ENCODE measurements at places on chromosomes 16 and 17.
A peak's percentile ranks its signal among the peaks of the same experiment; 100 is the strongest.

DNA sequence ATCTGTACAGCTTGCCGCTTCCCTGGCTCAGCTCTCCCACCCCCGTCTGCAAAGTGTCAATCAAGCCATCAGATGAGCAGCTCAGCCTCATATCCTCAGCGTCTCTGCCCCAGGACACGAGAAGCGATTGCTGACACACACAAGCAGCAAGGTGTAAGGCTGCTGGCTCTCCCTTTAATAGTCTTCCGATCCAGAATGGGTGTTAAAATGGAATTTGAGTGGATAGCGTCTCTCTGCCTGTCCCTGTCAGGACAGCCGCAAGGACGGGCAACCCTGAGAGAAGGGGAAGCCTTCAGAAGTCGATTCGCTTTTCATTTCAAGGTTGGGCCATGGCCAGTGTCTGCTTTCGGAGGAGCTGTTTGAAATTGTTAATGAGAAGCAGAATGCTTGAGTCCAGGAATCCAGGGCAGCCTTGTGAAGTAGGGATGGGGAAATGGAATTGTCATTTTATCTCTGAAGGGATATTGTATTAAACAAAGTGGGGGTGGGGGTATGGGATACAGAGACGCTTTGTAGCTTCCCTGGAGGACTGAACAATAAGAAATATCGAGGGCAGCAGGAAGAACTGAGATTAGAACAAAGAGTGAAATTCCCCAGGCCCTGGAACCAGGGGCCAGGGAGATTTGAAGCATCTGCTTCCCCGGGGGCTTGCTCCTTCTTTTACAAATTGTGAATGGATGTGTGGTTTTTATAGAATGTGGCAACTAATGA, 4.7 kb upstream of the PIPOX start:
- DNase-seq: no peak

DNA sequence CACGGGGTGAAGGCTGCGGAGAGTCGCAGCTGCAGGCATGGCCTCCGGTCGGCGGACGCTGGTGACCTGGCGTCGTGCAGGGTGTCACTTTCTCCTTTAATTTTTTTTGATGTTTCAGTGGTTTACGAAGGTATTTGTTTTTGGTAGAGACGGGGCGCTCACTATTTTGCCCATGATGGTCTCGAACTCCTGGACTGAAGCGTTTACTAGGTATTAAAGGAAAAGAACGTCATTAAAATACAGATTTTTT, 17.1 kb downstream of the ZNF213 start:
- DNase-seq: peak; percentile 63

DNA sequence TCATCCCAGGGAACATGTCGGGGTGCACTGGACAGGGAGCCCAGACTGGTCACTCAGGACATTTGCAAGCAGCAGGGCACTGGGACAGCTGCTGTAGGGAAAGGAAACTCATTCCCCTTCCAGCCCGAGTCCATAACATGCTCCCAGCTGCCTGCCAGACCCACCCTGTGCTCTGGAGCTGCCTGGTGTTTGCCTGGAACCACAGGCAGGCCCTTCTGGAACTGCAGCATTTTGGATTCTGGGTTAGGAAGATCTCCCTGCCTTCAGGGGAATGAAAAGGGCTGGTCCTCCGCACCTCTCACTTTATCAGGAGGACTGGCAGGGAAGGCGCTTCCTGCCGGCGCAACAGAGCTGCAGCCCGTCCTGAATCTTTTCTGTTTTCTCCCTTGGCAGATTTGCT, 41.2 kb downstream of the MEAK7 start:
- no peak for DNase-seq

GRCh38 chr17:29294580-29294900, 592 bp upstream of the NUFIP2 start:
- DNase-seq: no peak

DNA sequence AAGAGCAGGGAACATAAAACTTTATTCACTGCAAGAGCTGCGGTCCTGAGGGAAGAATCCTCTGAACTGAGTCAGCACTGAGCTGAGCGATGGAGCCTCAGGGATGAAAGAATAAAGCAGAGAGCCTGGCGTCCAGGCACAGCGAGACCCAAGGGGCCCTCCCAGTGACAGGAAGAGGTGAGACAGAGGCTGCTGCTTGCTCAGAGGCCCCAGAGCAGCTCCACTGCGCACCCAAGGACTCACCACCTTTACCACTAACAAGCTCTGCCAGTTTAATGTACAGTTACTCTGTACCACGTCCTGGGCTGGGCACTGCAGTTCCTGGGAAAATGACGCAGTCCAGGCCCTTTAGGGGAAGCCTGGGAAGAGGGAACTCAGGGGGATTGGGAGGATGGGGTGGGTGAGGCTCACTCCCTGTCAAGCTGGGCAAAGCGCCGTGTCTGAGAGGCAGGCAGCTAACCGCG, 5.6 kb downstream of the GFAP start:
- DNase-seq: no peak

DNA sequence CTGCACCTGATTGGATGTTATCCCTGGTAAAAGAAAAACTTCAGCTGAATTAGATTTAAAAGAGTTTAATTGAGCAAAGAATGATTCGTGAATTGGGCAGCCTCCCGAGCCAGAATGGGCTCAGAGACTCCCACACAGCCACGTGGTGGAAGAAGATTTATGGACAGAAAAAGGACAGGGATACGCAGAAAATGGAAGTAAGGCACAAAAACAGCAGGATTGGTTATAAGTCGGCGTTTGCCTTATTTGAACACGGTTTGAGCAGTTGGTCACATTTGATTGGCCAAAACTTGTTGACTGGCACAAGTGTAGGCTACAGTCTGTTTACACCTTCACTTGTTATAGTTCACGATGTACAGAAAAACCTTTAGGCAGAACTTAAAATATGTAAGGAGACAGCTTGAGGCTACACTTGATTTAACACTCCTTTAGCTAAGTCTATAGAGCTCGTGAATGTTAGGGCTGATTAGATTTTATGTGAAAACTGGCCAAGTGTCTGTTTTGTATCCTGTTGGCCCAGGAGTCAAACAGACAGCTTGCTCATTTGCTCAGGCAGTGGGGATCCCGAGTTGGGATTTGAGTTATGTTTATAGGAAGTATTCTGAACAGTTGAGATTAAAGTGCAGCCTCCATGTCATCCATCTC, 119.5 kb upstream of the SHISA6 start:
- DNase-seq: no peak

GRCh38 chr17:57721967-57722703, 23.0 kb downstream of the CCDC182 start:
- DNase-seq: no peak

DNA sequence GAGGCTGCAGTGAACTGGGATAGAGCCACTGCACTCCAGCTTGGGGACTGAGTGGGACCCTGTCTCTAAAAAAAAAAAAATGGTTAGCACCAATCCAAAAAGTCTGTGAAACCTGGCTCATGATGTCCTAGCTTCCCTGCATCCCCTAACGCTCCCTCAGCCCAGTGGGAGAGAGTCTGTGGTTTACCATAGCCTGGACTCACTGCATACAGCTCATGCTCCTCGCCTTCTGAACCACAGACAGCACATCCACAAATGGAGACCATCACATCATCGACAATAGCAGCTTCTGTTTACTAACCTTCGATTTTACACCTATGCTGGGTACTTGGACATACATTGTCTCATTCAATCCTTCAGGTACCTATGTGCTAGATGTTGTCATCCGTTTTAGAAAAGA, 43.6 kb downstream of the NLRC5 start:
- no peak for DNase-seq

- no peak for DNase-seq
These were observed 83.2 kb upstream of the CLEC18A start for GRCh38 chr16:69867784-69868560.

DNA sequence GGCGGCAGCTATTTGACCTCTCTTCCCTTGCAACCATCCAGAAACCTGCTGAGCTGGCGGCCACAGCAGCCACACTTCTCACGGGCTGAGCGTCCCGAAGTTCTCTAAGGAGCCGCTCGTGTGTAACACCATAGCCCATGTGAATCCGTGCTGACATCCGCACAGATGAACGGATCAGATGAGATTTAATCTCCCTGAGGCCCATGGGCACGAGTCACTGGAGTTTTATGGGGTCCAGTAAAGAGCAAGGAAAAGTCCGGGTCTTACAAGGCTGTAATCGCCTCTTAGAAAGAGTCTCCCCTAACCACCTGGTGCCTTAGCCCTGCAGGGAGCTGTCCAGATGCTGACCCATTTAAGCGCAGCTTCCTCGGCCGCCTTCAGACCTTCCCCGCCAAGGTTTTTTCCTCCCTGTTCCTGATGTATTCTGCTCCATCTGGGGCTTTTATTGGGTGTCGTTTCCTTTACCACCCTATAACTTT, 5.5 kb upstream of the CACNG5 start:
- no peak for DNase-seq

- no peak for DNase-seq
These were observed 12.6 kb downstream of the NXPH3 start for GRCh38 chr17:49588312-49588711.

- no peak for DNase-seq
These were observed 42.8 kb downstream of the RAB11FIP3 start for GRCh38 chr16:468068-468821.

- no peak for DNase-seq
These were observed 45.5 kb downstream of the ZCCHC14 start for GRCh38 chr16:87447323-87447722.

- DNase-seq: no peak
These were observed 10.0 kb upstream of the ZNF689 start for GRCh38 chr16:30620169-30620568.

DNA sequence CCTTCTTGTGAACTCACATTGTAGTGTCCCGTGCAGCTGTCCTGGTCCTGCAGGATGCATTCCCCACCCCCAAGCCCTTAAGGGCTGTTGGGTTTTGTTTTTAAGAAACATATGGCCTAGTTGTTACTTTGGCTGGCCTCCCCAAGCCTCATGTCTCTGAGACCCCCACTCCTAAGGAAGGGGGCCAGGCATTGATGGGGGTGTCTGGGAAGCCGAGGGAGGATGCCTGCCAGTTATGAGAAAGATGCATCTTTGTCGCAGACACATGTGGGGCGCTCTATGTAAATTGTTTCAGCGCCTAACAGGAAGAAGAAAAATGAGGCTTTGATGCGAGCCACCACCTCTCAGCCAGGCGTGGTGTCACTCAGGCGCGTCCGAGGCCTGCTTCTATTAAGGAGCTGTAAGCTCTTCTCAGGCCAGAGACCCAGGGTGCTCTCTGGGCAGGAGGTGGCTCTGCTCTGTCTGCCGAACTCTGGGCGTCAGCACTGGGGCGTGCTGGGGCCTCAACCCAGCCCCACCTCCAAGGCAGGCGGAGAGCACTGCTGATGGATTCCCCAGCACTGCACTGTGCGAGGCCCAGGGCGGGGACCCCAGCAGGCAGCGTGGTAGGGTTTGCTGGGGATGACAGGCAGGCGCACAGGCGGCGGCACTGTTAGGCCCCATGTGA, 70.6 kb downstream of the SREBF1 start:
- DNase-seq: no peak

DNA sequence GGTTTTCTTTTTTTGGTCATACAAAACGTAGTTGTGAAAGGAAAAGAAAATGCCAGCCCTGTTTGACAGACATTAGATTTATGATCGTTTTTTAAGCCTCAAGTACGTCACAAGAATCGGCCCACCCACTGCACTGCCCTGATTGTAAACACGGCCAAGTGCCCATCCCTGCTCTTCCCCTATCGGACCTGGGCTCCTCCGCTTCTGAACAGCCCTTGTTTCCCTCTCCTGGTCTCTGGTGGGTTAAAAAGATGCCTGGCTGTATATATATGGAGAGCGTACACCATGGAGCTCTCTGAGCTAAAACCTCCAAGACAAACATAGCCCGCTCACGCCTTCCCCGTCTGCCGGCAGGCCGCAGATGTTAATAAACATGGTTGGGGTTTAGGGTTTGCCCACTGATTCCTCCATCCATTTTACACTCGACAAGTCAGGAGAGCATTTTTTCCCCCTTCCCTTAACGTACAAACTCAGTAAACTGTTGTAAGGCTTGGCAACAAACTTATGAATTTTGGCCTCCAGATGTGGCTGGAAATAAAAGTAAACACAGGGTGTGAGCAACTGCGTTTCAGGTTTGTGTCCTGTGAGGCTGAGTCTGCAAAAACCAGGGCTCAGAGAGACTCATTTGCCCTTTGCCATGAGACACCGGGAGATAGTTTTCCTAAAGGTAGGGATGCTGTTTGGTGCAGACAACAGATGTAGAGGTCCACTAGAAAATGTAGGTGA, 325.9 kb downstream of the SOX9 start:
- no peak for DNase-seq

GRCh38 chr17:80195671-80196529, 24.2 kb downstream of the SGSH start:
- DNase-seq: peak; percentile 69

- DNase-seq: no peak
These were observed 247.1 kb downstream of the SEC14L1 start for GRCh38 chr17:77387891-77388290.

DNA sequence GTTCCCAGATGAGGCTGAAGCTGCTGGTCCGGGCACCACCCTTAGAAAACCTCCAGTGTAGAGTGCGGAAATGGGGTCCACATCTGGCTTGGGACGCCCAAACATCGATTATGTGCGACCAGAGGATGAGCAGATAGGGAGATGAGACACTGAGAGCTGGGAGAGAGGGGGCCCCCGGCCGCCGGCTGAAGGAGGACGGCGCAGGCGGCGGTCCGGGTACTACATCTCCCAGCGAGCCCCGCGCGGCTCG, 182 bp upstream of the SPECC1 start:
- no peak for DNase-seq

Measured in CD4-positive, alpha-beta T cell treated with Interleukin-17A for 1 hour (primary cell).